ENCODE measurements at places on chromosomes 7 and 10.

- DNase-seq: peak; percentile 89
These were observed 245.9 kb downstream of the KCNMA1 start for GRCh38 chr10:77391605-77392235.

DNA sequence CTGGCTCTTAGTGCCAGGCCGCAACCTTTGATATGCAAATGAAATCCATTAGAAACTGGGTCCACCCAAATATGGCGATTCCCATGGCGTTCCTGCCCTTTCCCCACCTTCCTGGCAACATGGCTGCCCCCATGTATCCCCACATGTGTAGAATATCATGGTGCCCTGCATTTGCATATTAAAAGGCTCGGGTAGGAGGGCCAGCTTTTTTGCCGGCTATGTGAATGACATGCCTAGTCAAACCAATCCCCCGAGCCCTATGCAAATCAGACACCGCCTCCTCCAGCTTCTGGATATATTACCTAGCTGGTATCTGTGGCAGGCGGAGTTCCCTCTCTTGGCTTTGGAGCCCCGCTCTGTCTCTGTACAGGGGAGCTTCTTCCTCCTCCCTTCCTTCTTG, 18.3 kb downstream of the MMS19 start:
- no peak for DNase-seq

DNA sequence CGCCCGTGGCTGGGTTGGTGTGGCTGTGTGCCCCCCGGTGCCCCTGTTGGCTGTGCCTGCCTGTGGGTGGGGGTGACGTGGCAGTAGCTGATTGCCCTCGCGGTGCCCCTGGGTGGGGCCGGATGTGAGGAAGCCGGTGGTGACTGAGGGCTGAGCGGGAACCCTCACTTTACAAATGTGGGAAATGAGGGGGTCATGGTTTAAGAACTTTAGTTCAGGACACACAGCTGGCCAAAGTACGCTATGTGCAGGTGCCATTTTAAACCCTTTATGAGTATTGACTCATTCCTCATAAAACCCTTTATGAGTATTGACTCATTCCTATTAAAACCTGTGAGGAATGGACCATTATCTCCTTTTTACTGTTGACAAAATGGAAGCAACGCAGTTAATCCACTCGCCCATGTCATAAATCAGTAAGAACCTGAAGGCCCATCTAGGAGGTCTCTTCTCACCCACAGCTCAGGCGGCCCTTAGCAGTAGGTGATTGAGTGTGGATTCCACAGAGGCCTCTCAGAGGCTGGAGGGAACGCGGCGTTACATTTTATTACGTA, 290.1 kb upstream of the COBL start:
- DNase-seq: no peak

- no peak for DNase-seq
These were observed 18.2 kb downstream of the PRF1 start for GRCh38 chr10:70584366-70584765.

GRCh38 chr7:156279635-156280034, 360.9 kb upstream of the RNF32 start:
- no peak for DNase-seq

- DNase-seq: no peak
These were observed 1.4 kb downstream of the NDUFB8 start for GRCh38 chr10:100528123-100528886.

- DNase-seq: no peak
These were observed 61.0 kb upstream of the DUSP5 start for GRCh38 chr10:110436554-110437350.

DNA sequence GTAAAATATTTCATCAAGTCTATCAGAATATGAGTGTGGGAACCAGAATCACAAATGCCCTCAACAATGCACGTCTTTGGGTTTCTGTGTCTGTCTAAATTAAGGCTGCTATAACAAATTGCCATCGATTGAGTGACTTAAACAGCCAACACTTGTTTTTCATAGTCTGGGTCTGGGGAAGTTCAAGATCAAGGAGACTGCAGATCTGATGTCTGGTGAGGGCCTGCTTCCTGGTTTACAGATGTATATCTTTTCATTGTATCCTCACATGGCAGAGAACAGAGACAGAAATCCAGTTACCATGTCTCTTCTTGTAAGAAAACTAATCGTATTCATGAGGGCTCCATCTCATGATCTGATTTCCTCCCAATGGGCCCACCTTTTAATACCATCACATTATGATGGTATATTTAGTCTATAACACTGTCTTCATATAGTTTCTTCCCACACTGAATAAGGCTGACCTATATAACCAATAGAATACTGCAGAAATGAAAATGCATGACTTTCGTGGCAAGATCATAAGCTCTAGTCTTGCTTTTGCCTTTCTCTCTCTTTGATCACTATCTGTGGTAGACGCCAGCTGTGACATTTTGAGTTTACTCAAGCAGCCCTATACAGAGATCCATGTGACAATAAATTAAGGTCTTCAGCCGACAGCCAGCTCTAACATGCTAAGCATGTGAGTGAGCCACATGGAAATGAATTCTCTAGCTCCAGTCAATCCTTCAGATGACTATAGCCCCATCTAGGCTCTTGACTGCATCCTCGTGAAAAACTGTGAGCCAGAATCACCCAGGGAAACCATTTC, 51.9 kb downstream of the THSD7A start:
- DNase-seq: no peak

- DNase-seq: no peak
These were observed 6.8 kb upstream of the HECW1 start for GRCh38 chr7:43105521-43106120.

- no peak for DNase-seq
These were observed 15.6 kb downstream of the FAM107B start for GRCh38 chr10:14758994-14759664.

- DNase-seq: no peak
These were observed 121.7 kb downstream of the DOCK4 start for GRCh38 chr7:112084520-112084971.

- DNase-seq: no peak
These were observed 26.9 kb downstream of the STAMBPL1 start for GRCh38 chr10:88906921-88907320.

- peak; percentile 37 for DNase-seq
These were observed 46.4 kb upstream of the MKRN1 start for GRCh38 chr7:140525743-140526142.

- no peak for DNase-seq
These were observed 126.3 kb downstream of the LRRC18 start for GRCh38 chr10:48813291-48813690.

GRCh38 chr7:36775061-36775620, 50.8 kb upstream of the AOAH start:
- no peak for DNase-seq

- no peak for DNase-seq
These were observed 33.5 kb upstream of the DDC start for GRCh38 chr7:50598460-50599343.

DNA sequence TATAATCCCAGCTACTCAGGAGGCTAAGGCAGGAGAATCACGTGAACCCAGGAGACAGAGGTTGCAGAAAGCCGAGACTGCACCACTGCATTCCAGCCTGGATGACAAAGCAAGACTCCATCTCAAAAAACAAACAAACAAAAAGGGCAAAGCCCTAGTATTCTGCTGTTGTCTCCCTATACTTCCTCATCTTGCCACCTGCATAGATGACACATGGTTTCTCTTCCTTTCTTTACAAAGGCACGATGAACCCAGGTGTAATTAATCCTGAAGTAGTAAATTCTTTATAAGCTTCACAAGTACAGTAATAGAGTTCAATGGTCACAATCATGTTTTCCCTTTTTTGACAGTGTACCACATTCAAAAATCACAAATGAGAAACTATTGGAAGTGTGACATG, 9.8 kb upstream of the ZNF727 start:
- no peak for DNase-seq

DNA sequence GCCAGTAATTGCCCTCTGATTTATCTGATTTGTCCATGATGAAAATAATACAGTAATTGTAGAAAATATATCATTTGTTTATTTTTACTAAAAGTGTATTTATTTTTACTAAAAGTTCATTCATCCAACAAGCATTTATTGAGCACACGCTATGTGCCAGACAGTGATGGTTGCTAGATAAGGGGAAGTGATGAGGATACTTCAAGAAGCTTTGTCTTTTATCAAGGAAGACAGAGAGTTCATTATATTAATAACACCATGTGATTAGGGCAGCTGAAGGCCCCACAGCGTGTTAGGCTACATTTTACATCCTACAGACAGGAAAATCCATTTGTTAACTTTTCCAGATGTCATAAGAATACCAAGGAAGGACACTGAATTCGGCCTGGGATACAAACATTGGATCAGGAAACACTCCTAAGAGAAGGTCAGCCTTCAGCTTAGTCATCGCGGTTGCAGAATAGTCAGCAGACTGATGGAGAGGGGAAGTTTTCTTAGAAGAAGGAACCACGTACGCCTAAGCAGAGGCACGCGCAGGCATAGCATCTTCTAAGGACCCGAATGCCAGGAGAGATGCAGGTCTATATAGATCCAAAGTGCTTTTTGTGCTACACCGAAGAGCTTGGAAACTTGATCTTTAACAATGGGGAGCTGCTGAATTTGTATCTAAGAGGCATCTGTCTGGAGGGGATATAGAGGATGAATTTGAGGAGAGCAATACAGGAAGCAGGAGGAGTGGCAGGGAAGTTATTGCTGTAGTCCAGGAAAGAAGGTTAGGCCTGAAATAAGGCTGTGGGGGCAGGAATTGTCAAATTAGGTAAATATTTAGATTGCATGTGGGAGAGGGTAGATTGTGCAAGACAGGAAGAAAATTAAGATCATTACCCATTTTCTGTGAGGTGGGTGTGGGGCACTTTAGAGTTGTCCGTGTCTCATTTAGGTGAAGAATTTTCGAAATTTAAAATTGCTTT, 85.7 kb downstream of the LRGUK start:
- no peak for DNase-seq

DNA sequence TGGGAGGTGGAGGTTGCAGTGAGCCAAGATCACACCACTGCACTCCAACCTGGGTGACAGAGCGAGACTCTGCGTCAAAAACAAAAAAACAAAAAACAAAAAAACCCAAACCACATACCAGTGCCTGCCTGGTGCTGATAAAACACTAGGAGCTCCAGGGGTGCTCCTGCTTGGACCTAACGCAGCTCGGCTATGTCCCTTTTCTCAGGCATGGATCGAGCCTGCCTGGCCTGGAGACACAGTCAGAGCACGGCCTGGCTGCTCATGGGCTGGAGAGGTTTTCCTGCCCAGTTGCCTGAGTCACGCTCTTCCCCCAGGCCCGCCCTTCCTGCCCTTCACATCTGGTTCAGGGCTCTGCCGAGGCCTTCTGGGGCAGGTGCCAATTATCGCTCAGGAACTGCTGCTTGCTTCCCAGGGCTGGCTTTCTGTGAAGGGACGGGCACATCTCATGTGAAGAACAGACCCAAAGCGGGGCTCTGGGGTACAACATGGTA, 12.6 kb upstream of the NPFFR1 start:
- DNase-seq: peak; percentile 43

DNA sequence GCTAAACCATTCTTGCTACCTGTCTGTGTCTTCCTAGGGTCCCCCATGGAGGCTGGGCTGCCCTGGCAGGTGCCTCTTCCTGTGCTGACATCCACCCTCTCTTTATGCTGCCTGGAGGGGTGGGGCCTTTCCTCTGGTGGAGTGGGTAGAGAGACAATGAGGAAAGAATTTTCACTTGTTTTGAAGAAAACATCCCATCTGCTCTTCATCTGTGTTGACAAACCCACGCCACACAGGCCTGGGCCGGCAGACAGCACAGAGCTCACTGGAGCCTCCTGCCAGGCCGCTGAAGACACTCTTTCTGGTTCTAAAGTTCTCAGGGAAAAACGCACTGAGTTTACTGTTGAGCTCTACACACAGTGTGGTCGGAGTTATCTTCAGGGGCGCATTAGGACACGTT, 328.2 kb downstream of the GLRX3 start:
- no peak for DNase-seq

- no peak for DNase-seq
These were observed 626.3 kb upstream of the POT1 start for GRCh38 chr7:125555916-125556315.
